ENCODE measurements at places on chromosomes 11 and 22.

DNA sequence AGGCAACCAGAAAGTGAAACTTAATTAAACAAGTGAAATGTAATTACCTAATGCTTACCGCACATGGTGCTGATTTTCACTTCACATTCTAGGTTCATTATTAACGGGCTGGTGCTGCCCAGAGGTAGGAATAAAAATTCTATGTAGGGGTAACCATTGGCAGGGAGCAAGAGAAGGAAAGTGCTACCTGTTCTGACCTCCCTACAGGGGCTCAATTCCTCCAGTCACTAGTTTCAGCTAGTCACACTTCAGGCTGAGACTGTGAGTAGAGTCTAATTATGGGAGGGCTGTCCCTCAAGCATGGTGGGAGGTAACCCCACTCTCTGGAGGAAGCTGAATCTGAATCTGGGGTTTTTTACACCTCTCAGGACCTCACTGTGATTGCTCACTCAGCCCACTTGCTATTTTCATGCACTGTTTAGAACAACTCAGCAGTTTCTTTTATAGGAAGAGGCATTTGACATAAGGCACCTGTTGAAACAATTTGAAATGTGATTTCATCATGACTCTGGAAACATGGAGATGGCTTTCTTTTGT lies 75.4 kb downstream of the MAML2 start:
- DNase-seq: no peak

DNA sequence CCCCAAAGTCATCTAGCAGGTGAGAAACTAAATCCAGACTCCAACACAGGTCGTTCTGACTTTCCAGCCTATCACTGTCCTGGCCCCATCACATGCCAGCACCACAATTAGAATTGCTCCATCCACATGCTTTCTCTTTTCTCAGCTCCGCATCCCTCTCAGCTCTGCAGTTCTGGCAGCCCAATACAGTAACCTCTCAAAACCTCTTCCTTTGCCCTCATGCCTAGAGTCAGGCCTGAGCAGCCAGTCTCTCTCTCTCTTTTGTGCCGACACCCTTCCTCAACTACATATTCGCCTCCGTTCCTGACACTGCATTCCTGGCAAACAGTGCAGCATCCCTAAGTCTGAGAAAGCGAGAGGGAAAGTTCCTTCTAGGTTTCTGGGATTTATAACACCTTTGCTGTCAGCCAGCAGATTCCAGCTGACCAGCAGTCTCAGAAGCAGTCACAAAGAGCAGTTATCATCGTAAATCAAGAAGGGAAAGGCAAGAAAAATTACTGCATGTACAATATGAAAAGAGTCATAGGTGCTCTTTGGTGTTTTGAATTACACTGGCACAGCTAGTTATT lies 258.0 kb downstream of the FAT3 start:
- DNase-seq: no peak

- DNase-seq: no peak
Observed at GRCh38 chr11:82577246-82577645, 156.4 kb downstream of the FAM181B start.

GRCh38 chr11:44831605-44832394 lies 105.0 kb downstream of the TSPAN18 start:
- DNase-seq: no peak

- DNase-seq: no peak
Observed at GRCh38 chr22:47551431-47551775, 789.0 kb downstream of the TBC1D22A start.

- no peak for DNase-seq
Observed at GRCh38 chr11:12120031-12121008, 9.9 kb downstream of the MICAL2 start.

GRCh38 chr11:78832226-78832947 lies 257.7 kb upstream of the NARS2 start:
- DNase-seq: no peak

DNA sequence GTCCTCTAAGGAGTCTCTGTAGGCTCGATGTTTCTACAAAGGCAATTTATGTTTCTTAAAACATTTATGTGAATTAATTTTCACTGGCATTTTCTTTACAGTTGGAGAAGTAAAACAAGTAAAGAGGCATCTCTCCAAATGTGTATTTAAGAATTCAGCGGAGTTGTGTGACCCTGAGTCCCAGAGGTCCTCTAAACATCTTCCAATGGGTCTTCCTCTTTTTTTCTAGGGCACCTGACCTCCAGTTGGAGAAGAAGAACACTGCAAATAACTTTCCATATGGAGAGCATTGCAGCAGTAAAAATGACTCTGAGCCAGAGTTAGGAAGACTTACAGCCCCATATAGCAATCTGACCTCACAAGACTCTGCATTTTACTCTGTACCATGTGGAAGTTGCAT lies 480.5 kb upstream of the RAG2 start:
- no peak for DNase-seq

Data from LNCaP clone FGC (cell line).